ENCODE measurements at places on chromosomes 7 and 10.

- no peak for DNase-seq
Measured at GRCh38 chr10:12351447-12351846, 2.1 kb downstream of the CAMK1D start.

- no peak for DNase-seq
Measured at GRCh38 chr7:40597517-40597916, 462.7 kb downstream of the SUGCT start.

DNA sequence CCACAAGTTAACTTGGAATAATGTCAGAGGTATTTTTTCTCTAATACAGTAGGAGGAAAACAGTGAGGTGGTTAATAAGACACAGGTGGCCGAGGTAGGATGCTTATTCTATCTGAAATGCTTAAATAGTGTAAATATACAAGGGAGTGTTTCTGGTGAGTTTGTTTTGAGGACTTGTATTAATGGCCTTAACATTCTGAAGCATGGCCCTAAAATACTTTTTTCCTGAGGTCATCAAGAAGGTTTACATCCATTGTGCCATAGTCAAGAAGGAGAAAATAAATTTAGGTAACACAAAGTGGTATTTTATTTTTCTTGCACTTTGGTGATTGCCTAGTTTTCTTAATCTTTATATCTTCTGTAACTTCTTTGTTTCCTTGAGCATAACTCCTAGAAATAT lies 18.8 kb downstream of the GNAI1 start:
- peak; percentile 61 for DNase-seq

GRCh38 chr7:22442187-22442881 lies 57.7 kb downstream of the STEAP1B start:
- DNase-seq, result no peak

GRCh38 chr10:104052431-104052830 lies 33.2 kb downstream of the COL17A1 start:
- no peak for DNase-seq

GRCh38 chr7:103809229-103809994 lies 180.0 kb downstream of the RELN start:
- no peak for DNase-seq

DNA sequence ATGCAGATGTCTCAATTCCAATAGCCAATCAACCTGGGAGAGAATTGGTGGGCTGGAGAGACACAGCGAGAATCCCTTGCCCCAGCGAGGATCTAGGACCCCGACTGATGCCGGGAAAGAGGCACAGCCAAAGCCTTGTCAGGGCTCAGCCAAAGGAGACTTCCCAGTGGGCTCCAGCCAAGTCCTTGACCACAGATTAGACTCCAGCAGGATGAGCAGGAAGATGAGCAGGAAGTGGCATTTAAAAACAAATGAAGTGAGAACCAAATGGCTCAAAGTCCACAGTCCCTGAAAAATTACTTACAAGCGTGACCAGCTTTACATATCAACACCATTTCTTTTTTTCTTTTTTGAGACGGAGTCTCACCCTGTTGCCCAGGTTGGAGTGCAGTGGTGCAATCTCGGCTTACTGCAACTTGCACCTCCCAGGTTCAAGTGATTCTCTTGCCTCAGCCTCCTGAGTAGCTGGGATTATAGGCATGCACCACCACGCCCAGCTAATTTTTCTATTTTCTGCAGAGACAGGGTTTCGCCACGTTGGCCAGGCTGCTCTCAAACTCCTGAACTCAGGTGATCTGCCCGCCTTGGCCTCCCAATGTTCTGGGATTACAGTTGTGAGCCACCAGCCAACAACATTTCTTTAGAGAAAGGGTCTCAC lies 40.2 kb downstream of the CTBP2 start:
- DNase-seq, result peak; percentile 47

DNA sequence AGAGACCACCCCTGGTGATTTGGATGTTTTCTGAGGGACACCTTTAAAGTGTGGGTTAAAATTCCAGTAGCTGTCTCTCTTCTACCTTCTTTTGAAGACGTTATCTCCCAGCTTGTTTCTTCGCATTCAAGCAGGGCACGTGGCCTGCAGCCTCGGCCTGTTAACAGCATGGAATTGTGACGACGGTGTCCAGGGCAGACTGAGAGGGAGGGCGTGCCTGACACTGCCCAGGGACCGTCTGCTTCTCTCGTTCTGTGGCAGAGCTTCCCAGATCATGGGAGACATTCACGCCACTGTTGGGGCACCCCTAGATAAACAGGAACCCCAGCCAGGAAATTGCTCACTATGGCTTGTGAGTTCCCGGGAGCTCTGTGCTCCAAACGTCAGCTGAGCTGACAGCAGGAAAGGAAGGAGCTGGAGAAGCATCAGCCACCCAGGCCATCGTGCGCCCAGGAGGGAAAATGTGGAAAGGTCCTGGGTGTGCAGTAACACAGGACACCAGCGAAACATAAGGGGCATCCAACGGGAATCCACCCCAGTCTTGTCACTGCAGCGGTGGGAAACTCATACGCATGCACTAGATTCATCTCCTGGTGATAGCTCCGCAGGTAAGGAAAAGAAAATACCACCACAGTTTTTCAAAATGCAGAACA lies 41.1 kb upstream of the RBM33 start:
- no peak for DNase-seq

- DNase-seq, result peak; percentile 33
Measured at GRCh38 chr10:7626283-7626682, 40.5 kb downstream of the ITIH5 start.

DNA sequence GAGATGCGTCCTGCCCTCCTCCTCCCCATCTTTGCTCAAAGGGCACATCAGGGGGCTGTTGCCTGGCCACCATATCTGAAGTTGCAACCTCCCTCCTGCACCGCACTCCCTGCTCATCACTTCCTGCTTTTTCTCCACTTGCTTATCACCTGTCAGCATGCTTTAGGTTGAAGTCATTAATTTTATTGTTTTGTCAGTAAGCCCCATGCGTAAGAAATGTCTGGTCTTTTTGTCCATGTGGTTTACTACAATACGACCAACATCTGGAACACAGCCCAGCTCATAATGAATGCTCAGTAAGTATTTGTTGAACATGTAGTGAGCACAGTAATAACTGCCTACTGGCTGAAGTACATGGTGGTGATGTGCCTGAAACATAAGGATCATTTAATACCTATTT lies 71.6 kb upstream of the GJD4 start:
- DNase-seq, result peak; percentile 60

GRCh38 chr7:151755131-151755801 lies 121.6 kb downstream of the PRKAG2 start:
- no peak for DNase-seq

DNA sequence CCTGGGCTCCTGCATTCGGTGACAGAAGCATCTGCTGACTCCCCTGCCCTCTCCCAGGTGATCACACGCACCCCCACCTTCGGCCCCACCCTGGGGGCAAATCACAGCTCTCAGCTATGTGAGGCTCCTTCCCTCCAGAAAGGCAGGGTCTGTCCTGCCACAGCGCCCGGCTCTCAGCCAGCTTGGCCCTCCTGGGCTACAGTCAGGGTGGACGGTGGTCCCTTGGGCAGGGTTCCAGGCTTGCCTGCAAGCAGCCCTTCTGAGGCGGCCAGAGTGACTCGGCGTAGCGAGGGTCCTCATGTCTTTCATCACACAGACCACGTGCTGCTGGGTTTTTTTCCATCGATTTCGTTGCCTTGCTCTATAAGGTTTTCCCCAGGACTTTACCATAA lies 53.6 kb upstream of the EBF3 start:
- DNase-seq, result no peak

DNA sequence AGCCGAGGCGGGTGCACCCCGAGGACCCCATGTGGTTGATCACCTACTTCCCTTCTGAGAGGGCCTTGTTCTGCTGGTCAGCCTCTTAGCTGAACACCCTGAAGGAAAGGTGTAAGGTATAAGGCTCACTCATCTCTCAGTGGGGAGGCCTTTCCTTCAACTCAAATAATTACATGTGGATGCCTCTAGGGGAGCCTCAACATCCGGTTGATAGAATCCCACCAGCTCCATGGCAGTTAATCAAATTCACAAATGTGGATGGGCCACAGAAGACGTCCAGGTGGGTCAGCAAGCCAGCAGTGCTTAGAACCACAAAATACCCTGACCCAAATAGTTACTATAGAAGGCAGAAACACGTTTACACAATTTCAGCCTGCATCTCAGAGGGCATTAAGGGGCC lies 37.7 kb upstream of the ZNF32 start:
- no peak for DNase-seq

Data from M059J (cell line).